Foreskin fibroblast (primary cell): ENCODE measurements at places on chromosomes 13 and 19.

DNA sequence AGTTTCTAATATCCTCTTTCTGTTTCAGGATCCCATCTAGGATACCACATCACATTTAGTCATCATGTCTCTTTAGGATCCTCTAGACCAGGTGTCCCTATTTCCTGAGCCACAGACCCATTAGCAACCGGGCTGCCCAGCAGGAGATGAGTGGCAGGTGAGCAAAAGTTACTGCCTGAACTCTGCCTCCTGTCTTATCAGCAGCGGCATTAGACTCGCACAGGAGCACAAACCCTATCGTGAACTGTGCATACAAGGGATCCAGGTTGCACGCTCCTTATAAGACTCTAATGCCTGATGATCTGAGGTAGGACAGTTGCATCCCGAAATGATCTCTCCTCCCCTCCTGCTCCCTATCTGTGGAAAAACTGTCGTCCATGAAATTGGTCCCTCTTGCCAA, 7.8 kb upstream of the CEBPG start:
- no peak for DNase-seq

GRCh38 chr13:35814605-35815011, 316.6 kb downstream of the DCLK1 start:
- DNase-seq = peak; percentile 32

DNA sequence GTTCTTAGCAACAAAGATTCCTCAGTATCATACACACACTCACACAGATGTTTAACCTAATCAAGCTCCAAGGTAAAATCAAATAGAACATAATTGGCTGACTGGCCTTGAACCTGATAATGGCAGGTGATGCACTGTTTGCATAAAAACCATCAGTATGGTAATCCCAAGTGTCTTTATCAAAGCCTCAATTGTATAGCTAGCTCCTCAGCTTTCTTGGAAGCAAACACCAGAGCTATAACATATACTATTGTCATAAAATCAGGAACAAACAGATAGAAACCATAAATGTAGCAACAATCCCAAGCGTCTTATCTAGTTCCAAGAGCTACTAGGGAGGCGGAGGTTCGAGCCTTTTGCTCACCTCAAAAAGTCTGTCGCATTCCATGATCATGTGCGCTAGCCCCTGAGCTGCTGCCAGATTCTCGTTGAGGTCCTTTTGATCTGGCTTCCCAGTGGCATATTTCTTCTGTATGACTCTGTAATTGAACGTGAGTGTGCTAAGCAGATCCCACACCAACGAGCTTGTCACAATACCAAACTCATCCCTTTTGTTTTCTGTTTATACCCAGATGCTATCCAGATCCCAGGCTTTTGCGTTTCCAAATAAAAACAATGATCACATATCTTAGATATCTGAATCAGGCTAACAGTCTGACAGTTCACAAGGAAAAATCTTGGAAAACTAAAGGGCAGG, 95.3 kb downstream of the KL start:
- DNase-seq = peak; percentile 77

DNA sequence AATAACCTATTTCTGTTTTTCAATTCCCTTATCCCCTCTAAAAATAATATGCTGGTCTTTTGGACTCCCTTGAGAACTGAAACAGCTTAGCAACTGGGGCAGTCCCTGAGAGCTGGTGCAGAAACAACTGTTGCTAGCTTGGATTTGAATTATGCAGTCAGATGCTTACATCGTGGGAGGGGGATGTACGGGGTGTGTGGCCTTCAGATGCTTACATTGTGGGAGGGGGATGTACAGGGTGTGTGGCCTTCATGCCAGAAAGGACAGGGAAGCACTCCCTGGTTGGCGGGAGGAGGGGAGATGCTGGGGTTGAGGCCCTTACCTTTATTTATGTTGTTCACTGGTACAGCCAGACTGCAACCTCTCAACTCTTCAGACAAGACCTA, 25.6 kb downstream of the LRCH1 start:
- no peak for DNase-seq

GRCh38 chr13:33649212-33649878, 168.6 kb upstream of the RFC3 start:
- peak; percentile 57 for DNase-seq

GRCh38 chr19:19568802-19569756, 31.0 kb downstream of the CILP2 start:
- peak; percentile 72 for DNase-seq

- no peak for DNase-seq
Measured at GRCh38 chr13:50284540-50284939, 269.3 kb downstream of the KCNRG start.

GRCh38 chr13:107873926-107874325, 341.4 kb downstream of the LIG4 start:
- DNase-seq = no peak

DNA sequence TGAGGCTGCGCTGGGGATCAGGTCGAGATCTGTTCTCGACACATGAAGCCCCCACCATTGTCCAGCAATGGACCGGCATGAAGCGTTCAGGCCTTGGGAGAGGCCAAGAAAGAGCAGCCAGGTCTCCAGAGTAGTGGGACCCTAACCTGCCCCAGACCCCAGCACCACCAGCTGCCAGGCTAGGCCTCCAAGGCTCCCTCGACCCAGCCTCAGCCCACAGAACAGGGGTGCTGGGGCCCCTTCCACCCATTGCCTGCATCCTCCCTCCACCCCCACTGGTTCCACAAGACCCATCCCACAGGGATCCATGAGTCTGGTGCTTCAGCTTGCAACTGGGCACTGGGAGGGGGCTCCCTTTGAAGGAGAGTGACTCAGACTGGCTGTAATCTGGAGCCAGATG, 120.3 kb downstream of the TUBA3C start:
- DNase-seq = no peak

- peak; percentile 77 for DNase-seq
Measured at GRCh38 chr19:1401138-1401888, at the start of gene GAMT. GAMT (minus strand) TSS chr19:1401542; CDS start chr19:1401476, 66 bp downstream.

- DNase-seq = no peak
Measured at GRCh38 chr13:32882691-32883090, 133.5 kb upstream of the KL start.

DNA sequence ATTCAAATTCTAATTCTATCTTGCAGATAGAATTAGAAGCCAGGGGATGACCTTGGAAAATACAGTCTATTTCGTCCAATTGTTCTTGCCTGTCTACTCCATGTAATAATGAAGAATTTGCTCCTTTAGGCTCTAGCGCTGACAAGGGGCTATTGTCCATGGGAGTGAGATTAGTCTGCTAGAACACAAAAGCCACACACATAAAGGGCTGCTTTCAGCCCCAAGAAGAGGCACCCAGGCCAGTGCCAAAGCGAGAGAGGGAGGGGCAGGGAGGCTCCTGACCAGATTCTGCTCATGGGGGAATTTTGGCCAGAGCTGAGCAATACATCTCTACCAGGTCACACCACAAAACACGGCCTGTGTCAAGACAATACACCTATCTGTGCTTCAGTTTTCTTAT, 1306.9 kb downstream of the UQCRFS1 start:
- DNase-seq = no peak

DNA sequence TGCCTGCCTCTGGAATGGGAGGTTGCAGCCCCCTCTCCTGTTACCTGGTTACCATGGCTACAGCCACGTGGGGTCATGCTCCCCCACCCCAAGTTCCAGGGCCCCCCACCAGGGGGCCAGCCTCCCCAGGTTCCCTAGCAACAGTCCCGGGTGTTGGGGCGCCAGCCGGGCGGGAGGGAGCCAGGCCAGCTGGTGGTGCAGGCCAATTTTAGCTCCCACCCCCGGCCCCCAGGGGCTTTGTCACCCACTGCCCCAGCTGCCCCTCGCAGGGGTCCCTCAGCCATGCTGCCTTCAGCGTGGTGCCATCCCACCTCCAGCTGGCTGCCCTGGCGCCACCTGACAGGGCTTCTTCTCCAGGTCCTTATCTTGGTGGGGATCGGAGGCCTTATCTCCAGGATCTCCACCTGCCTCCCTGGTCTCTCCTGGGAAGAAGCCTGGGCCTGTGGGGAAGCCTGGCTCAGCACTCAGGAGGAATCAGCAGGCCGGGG, 3.0 kb downstream of the MARK4 start:
- DNase-seq = no peak

- no peak for DNase-seq
Measured at GRCh38 chr19:35540356-35540927, 5.0 kb upstream of the TMEM147 start.

DNA sequence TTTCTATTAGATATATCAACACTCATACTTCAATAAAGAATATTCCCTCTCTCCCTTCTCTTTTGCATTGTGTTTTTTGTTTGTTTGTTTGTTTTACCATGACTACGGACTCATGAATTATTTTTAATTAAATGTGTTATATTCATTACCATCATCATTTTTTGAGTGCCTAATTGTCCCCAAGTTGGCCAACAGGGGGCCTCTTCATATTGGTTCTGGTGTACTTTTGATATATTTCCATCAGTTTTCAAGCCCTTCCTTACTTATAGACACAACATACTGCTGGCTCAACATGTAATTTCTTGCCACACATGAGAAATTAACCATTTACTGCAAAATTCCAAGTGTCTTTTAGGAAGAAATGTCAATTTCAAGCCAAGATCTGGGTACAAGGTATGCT, 54.5 kb upstream of the GPC6 start:
- no peak for DNase-seq

DNA sequence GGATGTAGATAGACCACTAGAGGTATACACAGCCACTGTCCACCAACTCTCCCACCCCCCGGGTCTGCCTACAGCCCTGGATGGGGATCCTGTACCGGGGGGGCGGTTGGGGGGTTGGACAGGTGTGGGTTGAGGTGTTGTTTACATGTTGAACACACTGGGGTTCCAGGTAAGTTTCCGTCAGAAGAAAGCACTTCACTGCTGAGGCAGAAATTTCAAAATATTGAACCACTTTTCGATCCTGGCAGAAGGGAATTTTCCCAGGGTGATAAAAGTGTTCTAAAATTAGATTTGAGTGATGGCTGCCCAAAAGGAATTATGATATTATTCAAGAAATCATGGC, 6.6 kb upstream of the CEACAM16 start:
- DNase-seq = no peak

DNA sequence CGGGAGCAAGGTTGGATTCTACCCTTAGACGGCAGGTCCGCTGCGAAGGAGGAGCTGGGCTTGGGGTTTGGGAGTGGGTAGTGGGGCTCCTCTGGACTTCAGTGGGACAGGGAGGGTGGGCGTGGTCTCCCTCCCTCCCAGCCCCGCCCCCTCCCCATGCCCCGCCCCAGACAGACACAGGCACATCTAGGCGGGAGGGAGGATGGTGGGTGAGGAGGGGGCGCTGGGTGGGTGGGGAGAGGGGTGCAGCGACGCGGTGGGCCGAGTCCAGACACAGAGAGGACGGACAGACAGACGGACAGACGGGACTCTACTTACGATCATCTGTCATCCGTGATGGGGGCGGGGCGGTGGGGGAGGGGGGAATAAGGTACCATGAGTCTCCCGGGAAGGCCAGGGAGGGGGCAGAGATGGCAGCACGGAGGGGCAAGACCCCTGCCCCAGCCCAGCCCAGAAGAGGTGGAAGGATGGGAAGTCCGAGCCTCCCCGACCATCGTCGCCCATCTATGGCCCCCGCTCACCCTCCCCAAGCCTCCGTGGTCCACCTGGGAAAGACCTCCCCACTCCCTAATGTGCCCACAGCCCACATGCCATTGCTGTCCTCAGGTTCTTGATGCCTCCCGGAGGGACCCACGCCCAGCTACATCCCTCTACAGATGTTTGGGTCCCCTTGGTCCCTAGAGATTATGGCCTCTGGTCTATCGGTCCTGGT, 64.8 kb downstream of the UNC13A start:
- DNase-seq = no peak

DNA sequence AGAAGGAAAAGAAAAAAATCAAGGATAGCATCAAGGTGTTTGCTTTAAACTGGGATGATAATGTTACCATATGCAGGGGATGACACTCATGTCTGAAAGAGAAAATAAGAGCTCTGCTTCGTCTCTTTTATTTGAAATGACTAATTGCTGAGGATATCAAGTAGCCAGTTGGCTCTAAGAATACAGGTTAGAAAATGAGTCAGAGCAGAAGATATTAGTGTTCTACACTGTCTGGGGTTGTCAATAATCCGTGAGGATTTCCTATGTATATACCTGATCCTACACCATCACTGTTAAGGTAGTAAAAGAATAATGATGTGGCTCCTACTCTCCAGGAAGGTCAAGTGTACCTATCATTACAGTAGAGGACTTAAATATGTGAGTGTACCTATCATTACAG, 562.5 kb downstream of the GPC6 start:
- DNase-seq = no peak

DNA sequence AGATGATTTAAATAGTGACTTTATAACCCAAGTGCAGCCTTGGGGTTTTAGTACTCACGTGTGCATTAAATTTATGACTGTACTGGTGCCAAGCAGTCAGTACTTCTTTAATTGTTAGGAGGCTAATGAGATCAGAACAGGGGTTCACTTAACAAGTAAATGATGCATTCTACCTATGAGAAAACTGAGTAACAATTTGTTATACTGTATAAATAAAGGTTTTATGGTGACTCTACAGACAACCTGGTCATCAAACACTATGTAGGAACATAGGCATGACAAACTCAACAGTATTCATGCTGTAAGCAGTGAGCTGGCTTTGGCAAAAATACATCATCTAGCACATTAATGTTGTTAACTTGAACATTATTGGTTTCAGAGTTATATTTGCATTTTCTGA, 75.6 kb downstream of the UBL3 start:
- no peak for DNase-seq

- DNase-seq = no peak
Measured at GRCh38 chr19:50719566-50719965, at the start of gene SHANK1. SHANK1 (minus strand) TSS chr19:50719802; CDS start chr19:50716919, 2,883 bp downstream.

GRCh38 chr13:110138010-110138699, 168.8 kb downstream of the COL4A1 start:
- peak; percentile 90 for DNase-seq

DNA sequence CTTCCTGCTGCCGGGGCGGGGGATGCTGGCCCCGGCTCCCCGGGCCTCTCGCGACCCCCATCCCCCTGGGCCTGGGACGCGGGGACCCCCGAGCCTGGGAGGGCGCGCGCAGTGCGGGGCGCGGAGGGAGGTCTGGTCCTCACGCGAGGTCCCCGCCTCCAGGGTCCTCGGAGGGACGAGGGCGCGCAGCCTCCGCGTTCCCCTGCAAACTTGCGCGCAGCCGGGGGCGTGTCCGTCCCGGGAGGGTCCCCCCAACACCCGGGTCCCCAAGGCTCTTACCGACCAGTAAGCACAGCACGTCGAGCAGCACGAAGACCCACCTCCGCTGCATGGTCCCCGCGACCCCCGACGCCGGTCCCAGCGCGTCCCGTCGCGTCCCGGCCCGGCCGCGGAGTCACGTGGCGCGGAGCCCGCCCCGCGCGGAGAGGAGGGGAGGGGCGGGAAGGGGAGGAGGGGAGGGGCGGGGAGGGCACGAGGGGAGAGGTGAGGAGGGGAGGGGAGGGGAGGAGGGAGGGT, at the start of gene PLPP2:
PLPP2 (minus strand) TSS at position 398 of the 516 bp plus-strand sequence; CDS start at position 331, 67 bp downstream.
- DNase-seq = peak; percentile 65
